ENCODE measurements at places on chromosomes 4 and X.

DNA sequence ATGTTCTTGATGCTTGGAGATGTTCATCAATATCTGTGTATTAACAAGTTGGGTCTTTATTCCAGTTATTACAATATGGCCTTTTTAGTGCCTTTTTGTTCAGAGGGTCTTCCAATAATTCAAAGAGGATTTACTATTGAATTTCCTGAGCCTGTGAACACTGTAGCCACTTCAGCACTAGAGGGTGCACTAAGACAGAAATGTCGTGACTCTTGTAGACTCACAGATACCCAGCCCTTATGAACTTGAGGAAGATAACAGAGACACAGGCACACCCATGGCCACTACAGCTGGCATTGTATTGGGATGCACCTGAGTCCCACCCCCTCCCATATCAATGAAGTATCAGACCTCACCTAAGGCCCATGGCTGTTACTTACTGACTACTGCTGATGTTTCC, 54.4 kb upstream of the ACTRT1 start:
- DNase-seq = peak; percentile 2

GRCh38 chrX:40945361-40945713, 139.9 kb upstream of the USP9X start:
- DNase-seq = no peak

DNA sequence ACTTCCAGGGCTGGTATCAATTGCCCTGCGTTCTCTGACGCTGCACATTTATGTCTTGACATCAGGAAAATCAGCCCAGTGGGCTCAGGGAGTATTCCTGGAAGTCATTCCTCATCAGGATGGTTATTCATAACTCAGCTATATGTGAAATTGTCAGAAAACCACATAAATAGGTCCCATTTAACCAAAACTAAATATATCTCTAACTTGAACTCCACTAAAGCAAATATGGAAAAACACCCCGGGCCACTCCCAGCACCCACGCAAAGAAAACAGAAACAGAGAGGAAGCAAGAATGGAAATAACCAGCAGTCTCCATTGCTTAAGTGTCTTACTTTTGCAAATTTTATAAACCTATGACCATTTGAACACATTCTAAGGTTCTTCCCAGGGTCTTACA, 112.0 kb downstream of the IRF2 start:
- DNase-seq = no peak

- no peak for DNase-seq
These were observed 23.2 kb upstream of the SMIM20 start for GRCh38 chr4:25890571-25891485.

DNA sequence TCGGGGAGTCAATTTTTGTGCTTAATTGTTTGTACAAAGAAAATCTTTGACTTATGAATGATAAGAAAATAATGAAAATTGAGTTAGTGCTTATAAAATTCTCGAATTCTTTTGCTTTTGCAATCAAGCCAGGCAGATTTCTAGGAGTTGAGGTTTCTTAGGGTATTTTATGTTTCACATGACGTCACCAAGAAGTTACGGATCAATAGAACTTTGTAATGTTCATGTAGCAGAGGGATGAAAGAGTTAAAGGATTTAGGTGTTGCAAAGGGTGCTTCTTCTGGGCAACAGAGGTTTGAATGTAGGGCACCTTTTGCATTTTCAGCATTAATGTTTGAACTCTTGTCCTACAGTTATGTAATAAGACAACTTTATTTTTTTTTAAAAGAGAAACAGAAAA, 19.4 kb downstream of the GBA3 start:
- DNase-seq = no peak

DNA sequence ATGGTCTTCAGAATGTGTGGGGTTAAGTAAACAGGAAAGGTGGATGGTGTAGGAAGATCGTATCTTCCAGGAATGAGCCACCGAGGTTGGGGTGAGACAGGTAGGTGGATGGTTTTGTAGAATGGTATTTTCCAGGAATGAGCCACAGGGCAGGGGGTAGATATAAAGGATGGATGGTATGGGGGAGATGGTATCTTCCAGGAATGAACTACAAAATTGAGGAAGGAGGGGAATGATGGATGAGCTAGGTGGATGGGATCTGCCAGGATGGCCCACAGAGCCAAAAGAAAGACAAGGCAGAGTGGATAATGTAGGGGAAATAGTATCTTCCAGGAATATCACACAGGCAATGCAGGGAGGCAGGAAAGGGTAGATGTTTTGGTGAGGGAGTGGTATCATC, 60.0 kb downstream of the MAOA start:
- DNase-seq = no peak

GRCh38 chr4:136443006-136443405, 1089.3 kb downstream of the PCDH18 start:
- DNase-seq = no peak

DNA sequence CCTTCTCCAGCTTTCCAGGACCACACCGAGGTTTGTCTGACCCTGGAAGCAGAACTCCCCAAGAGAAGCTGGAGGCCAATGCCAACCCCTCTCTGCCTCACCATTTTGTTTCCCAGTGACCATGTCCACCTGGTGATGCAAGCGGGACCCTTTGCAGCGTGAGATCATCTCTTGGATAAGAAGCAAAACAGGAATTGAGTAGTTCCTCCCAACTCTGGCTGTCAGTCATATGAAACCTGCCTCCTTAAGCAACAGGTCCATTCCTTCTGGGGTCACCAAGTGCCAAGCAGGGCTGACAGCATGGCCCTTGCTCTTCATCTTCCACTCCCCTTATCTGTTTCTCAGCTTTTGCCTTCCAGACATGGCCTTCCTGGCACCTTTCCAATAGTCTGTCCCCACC, 41.3 kb upstream of the MTM1 start:
- DNase-seq = no peak

- no peak for DNase-seq
These were observed 21.0 kb upstream of the ANXA10 start for GRCh38 chr4:168071304-168071703.

- no peak for DNase-seq
These were observed 825.4 kb downstream of the PCDH18 start for GRCh38 chr4:136706942-136707341.

- DNase-seq = no peak
These were observed 2.5 kb upstream of the TMPRSS11D start for GRCh38 chr4:67886281-67886680.

DNA sequence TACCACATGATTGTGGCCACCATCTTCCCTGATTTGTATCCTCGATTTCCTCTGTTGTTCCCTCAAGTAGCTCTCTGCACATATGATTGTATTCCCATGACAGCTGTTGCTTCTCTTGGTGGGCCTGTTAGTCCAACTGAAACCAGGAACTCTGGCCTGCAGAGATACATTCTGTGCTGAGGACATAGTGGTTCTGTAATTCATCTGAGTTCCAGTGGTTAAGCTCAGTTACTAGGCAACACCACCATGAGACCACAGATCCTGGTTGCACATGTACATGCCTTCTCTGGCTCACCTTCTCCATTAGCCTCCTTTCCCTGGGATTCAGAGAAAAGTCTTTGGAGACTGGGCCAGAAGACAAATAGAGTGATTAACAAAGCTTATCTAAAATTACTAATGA, 172.1 kb upstream of the SLC7A11 start:
- no peak for DNase-seq

- no peak for DNase-seq
These were observed 1451.9 kb upstream of the AGA start for GRCh38 chr4:178894126-178894525.

- DNase-seq = no peak
These were observed 194.3 kb downstream of the ARHGAP24 start for GRCh38 chr4:85669204-85669603.

DNA sequence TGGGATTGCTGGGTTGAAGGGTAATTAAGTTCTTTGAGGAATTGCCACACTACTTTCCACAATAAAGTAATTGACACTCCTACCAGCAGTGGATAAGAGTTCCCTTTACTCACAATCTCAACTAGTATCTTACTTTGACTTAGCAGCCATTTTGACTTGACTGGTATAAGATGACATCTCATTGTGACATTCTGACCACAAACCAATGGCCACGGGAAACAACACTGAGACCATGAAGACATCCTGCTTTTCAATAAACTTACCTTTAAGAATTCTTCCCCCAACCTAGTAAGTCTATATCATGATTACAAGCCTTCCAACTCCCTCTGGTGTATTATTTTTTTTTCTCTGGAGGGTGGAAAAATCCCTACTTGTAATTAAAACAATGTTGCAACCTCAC, 66.9 kb upstream of the WDR1 start:
- DNase-seq = no peak

- no peak for DNase-seq
These were observed 28.9 kb downstream of the OFD1 start for GRCh38 chrX:13763489-13763888.

DNA sequence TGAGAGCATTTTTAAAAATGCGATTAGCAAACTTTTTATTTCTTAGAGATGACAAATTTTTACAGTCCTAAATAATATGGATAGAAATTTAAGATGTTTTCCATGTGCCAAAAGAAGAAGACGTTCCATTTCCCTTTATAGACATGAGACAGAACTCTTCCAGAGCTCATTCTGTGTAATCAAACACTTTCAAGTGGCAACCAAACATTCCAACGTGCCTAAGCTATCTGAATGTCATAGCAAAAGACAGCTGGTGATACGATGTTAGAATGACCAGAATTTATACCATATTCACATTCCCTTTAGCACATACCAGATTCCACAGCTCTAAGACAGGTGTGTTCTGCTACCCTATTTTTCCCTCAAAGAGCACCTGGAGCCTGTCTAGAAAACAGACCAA, 133.2 kb downstream of the ENOX2 start:
- no peak for DNase-seq

DNA sequence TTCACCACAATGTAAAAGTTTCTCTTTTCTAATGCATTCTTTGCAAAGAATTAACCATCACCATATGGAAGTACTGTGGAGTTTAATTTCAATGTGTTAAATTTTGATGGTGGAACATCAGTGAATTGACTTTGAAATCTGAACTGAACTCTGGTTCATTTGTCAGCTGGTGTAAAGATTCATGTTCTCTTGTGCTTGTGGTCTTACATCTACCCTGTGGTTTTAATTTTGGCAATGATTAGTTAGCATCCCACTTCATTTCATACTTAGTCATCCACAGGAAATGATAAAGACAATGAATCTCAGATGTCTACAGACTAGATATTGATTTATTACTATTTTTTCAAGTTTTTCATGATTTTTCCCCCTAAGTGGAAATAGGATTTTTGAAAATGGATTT, 77.8 kb downstream of the GRID2 start:
- DNase-seq = no peak

GRCh38 chr4:184850431-184851199, 24.8 kb upstream of the ACSL1 start:
- DNase-seq = no peak

GRCh38 chr4:40316782-40317635, 18.1 kb upstream of the CHRNA9 start:
- peak; percentile 56 for DNase-seq

- DNase-seq = no peak
These were observed 175.1 kb downstream of the PARM1 start for GRCh38 chr4:75107755-75108612.

- DNase-seq = no peak
These were observed 36.4 kb upstream of the CWH43 start for GRCh38 chr4:48949518-48950219.

All from nephron progenitor cell (in vitro differentiated cells).